LHCN-M2 (cell line): ENCODE measurements at places on chromosomes 2 and 18.

DNA sequence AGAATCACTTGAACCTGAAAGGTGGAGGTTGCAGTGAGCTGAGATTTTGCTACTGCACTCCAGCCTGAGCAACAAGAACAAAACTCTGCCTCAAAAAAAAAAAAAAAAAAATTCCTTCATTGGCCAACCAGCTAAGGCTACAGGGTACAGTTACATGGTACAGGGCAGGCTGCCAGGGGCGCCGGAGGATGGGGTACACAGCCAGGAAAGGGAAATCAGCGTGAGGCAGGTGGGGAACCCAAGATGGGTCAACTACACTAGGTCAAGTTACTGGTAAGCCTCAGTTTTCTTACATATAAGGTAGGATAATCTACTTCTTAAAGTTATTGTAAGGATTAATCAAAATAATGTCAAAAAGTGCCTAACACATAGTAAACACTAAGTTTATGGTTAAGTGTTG lies 142.6 kb upstream of the MSH6 start:
- DNase-seq, result no peak

DNA sequence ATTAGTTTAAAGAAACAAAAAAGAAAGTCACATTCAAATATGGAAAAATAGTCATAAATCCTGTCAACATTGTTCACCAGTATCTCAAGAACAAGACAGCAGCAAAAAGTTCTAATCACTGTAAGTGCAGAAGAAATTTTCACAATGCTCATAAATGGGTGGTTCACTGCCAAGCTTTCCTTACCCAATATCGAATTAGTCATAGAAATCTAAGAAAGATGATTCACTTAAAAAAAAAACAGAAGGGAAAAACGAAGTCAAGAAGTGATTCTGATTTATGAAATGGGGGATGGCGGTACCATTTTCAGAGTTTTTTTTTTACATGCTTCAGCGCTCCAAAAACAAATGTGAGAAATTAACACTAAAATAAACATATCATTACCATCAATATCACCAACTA lies 156.7 kb downstream of the EXOC6B start:
- peak; percentile 79 for DNase-seq

DNA sequence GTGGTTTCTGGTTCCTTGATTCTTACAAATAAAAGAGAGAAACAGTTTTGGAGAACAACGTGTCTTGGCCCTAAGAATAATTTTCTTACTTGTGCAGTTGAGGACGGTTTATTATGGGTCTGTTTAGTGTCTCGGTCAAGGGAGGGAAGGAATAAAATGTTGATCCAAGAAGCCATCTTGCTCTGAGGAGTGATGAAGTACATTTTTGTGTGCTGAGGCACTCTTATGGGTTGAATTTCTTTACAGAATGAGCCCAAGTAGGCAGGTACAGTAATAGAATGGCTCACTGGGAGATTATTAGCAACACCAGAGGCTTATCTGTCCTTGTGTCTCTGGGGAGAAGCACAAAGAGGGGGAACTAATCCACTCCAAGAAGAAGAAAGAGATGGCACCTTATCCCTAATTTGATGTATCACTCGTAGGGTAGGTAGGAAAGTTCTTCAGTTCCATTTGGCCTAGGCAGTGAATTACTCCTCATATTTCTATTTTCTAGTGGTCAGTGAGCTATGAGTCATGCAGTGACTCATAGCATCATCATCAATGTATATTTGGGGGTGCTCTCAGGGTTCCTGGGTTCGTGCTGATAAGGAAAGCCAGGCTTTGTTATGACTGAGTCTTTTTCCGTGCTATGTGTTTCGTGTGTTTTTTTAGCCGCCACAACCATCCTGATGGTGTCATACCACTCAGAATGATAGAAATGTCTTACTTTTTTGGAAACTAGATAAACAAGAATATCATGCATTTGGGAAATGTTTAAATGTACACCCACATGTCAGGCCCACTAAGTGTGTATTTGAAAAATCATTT lies 250.1 kb upstream of the CTAGE1 start:
- peak; percentile 61 for DNase-seq

DNA sequence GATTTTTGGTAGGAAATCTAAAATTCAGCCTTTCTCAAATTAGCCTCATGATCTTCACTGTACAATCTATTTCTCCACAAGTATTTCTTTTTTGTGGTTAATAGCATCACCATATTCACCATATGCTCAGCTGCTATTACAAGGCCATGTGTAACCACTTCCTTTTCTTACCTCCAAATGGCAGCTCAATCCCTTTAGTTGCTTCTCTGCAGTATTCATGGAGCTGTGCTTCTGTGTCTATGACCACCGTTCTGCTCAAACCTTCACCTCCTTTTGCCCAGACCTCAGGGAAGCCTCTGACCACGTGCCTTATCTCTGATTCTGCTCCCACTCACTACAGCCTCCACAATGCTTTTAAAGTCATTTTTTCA lies 126.7 kb upstream of the TMEM200C start:
- DNase-seq, result no peak

DNA sequence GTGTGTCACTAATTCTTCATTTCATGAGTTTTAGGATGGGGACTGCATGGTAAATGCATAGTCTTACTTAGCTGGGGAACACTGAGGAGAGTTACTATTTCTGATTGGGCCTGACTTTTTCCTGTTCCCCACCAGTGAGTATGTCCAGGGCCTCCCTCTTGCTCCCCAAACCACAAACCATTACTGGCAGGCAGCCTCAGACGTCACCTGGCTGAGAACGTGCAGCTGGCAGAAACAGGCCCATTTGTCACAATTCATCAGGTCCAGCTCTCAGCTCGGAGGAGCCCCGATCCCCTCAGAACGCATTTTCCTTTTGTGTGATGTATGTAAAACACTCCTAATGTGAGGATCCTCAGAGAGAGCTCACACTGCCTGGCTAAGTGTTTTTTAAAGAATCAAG lies 71.7 kb upstream of the SIX3 start:
- peak; percentile 5 for DNase-seq
